ENCODE measurements at places on chromosomes 16 and 17.

GRCh38 chr17:76612977-76613851 is 27.6 kb upstream of the ST6GALNAC2 start:
- DNase-seq, result no peak

- DNase-seq, result no peak
These were observed 26.5 kb downstream of the EPN2 start for GRCh38 chr17:19263641-19264051.

GRCh38 chr16:69087161-69087581 is 18.3 kb upstream of the HAS3 start:
- DNase-seq, result no peak

DNA sequence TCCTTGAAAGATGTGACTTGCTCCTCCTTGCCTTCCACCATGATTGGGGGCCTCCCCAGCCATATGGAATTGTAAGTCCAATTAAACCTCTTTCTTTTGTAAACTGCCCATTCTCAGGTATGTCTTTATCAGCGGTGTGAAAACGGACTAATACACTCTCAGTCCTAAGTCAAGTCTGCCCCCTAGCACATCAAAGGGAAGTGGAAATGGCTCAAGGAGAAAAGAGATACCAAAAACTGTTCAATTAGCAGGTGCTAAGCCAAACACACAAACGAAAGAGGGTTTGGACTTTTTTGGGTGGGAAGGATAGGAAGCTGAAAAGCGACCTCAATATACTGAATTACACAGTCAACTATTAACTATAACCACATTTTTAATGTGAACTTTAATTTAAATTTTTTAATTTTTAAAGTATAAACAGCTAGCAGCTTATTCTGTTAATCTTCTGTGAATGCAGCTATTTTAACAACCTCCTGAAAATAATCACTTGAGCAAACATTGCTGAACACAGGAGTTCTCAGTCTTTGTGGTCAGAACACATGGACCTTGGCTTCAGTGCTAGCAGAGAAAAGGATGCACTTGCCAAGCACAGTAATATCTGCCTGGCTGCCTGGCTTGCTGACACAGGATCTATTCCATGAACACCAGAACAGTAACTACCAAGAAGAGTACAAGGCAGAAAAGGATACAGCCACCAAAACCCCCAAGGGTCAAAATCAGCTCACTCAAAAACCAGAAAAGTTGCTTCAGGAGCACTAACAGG is 10.9 kb downstream of the ZNF18 start:
- no peak for DNase-seq

GRCh38 chr16:72646615-72647014 is 401.3 kb downstream of the ZFHX3 start:
- DNase-seq, result no peak

DNA sequence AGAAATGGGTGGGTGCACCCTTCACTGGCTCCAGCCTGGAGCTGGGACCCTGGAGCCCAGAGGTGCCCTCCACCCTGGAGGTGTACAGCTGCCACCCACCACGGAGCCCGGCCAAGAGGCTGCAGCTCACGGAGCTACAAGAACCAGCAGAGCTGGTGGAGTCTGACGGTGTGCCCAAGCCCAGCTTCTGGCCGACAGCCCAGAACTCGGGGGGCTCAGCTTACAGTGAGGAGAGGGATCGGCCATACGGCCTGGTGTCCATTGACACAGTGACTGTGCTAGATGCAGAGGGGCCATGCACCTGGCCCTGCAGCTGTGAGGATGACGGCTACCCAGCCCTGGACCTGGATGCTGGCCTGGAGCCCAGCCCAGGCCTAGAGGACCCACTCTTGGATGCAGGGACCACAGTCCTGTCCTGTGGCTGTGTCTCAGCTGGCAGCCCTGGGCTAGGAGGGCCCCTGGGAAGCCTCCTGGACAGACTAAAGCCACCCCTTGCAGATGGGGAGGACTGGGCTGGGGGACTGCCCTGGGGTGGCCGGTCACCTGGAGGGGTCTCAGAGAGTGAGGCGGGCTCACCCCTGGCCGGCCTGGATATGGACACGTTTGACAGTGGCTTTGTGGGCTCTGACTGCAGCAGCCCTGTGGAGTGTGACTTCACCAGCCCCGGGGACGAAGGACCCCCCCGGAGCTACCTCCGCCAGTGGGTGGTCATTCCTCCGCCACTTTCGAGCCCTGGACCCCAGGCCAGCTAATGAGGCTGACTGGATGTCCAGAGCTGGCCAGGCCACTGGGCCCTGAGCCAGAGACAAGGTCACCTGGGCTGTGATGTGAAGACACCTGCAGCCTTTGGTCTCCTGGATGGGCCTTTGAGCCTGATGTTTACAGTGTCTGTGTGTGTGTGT is 46.8 kb downstream of the IL21R start:
- no peak for DNase-seq

Data from RCC 7860 (cell line).